ENCODE measurements at places on chromosomes 1 and 21.

DNA sequence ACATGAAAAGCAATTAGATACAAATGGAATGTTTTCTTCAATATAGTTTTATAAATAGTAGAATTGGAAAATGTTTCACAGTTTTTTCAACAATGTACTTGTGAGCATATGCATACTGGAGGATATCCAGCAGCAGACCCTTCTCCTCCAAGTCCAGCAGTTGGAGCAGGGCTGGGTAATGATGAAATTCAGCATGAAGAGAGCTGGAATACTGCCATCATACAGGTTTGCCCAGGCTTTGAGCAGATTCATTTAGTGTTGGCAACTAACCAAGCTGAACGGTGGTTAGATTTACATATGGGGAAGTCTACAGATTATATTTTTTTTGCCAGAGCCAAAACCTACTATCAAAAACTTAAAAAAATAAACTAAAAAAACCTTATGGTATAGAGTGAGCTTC, 38.3 kb downstream of the WDR3 start:
- no peak for DNase-seq

DNA sequence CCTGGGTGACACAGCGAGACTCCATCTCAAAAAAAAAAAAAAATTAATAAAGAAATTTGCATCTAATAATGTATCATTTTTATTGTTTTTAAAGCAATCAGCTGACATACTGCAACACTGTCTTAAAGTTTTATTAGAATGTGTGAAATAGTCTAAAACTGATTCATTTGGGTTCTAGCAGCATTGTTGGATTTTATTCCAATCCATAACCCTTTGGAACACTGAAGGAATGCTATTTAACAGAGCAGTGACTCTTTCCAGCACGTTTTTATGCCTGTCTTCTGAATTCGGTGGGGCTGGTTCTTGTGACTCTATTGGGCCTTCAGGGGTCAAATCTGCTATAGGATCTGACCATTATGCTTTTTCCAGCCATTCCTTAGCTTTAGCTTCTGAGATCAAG, 18.2 kb upstream of the FMO4 start:
- DNase-seq, result no peak

GRCh38 chr1:26057189-26057588, 10.2 kb downstream of the TRIM63 start:
- DNase-seq, result no peak

DNA sequence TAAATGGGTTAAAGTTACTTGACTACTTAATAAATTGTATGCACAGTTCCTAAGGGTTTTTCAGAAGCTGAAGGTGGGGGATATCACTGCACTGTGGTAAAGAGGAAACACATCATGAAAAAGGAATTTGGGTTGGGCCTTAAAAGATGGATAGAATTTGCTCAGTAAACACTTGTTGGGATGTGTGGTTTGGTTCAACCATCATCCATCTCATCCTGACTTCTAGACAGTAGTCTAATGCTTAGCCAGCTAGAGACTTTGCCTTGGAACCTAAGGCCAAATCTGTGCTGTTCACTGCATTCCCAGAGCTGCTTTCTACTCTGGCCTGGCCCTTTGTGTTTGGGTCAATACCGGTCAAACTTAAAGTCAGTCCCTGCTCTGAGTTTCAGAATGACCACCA, 30.6 kb downstream of the LY9 start:
- DNase-seq, result no peak

GRCh38 chr1:14925336-14926136, 228.0 kb upstream of the TMEM51 start:
- no peak for DNase-seq

DNA sequence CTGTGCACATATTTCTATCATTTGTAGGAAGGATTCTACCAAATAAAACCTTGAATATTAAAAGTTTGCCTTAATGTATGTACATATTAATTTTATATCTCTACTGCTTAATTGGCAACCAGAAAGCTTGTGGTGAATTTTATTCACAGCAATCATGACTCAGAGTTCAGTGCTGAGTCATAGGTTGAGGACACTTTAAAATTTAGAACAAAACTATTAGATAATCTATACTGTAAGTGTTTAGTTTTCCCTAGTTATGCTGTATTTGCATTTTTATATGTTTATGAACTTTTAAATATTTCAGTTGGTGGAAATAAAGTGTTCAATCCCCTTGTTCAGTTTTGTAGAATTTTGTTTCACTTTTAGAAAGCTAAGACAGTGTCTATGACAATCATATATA, 841.5 kb downstream of the KCNT2 start:
- DNase-seq, result no peak

- DNase-seq, result peak; percentile 11
Measured at GRCh38 chr1:24745711-24746413, 615 bp downstream of the CLIC4 start.

DNA sequence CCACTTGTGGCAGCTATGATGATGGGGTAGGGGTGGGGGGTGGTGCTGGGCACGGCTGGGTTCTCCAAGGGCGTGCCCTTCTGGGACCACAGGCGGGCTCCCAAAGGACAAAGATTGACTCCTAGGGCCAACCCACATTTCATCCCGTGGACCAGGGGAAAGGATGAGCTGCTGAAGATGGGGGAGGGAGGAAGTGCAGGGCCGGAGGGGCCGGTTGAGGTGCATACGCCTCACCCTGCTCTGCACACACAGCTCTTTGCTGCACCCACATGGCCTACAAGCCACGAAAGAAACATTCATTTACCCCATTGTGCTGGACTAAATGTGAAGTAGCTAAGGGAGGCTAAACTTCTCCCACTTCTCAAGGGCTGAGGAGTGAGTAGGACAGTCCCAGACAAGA, 34.2 kb upstream of the GNPAT start:
- DNase-seq, result no peak

GRCh38 chr1:40539338-40539737, 7.9 kb downstream of the ZNF684 start:
- no peak for DNase-seq
